Stimulated activated CD4-positive, alpha-beta T cell treated with anti-CD3 and anti-CD28 coated beads, Interleukin-1b, Interleukin-23, amount 100 ng/mL, for 1 hour (primary cell): ENCODE measurements at places on chromosomes 4 and X.

- no peak for DNase-seq
Measured at GRCh38 chrX:70488856-70489255, 44.2 kb downstream of the DLG3 start.

DNA sequence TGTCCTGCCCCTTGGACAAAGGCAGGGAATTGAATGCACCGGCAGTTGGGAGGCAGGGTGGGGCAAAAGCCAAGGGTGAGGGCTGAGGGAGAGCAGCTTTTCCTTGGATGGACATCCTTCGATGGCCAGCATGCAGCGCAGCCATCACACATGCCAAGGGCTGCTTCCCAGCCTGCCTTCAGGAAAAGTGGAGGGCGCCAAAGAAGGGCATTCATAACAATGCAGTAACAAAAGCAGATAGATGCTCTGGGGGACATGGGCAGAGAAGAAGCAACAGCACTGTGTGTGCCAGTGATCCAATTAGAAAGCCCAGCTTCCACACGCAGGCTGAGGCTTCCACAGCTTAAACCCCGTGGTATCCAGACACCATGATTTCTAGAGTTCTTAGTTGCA, 71.5 kb downstream of the TSPAN5 start:
- no peak for DNase-seq

- no peak for DNase-seq
Measured at GRCh38 chr4:83548151-83548905, 12.4 kb downstream of the GPAT3 start.

GRCh38 chrX:107451731-107452130, 2.3 kb downstream of the FRMPD3 start:
- no peak for DNase-seq

DNA sequence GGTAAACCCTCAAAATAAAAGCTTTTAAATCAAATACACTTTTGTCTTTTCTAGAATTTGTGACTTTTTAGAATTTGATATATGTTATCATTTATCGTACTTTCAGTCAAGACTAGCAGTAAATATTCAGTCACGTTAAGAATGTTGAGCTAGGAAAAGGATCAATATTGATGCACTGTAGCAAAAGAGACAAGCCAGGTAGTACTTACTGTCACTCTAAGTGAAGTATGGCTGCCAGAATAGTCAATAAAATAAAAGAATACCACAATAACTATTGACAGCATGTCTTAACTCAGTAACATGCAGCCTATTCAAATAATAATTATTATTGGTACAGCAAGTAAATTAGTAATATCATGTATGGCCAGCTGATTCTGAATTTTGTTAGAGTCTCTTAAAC, 43.6 kb upstream of the GPRIN3 start:
- DNase-seq: no peak

DNA sequence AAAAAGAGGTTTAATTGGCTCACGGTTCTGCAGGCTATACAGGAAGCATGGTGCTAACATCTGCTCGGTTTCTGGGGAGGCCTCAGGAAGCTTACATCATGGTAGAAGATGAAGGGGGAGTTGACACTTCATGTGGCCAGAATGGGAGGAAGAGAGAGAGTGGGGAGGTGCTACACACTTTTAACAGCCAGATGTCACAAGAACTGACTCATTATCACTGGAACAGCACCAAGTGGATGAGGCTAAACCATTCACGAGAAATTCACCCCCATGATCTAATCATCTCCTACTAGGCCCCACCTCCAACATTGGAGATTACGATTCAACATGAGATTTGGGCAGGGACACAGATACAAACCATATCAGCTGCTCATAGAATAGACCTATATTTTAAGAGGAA, 255.8 kb downstream of the OPHN1 start:
- no peak for DNase-seq

DNA sequence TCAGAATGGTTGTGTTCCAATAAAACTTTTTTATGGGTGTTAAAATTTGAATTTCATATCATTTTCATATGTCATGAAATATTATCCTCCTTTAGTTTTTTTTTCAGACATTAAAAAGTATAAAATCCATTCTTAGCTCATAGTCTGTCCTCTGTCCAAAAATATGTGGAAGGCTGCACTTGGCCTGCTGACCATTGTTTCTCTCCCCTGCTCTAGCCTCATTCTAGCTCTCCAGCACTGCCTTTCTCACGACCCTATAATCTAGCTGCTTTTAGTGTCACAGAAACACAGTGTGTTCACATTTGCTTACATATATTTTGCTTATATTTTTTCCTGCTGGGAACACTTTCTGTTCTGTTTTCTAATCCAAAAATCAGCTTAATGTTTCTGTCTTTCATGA, 165.0 kb upstream of the ANK2 start:
- no peak for DNase-seq

- DNase-seq: no peak
Measured at GRCh38 chr4:105417624-105418023, 56.2 kb downstream of the PPA2 start.

DNA sequence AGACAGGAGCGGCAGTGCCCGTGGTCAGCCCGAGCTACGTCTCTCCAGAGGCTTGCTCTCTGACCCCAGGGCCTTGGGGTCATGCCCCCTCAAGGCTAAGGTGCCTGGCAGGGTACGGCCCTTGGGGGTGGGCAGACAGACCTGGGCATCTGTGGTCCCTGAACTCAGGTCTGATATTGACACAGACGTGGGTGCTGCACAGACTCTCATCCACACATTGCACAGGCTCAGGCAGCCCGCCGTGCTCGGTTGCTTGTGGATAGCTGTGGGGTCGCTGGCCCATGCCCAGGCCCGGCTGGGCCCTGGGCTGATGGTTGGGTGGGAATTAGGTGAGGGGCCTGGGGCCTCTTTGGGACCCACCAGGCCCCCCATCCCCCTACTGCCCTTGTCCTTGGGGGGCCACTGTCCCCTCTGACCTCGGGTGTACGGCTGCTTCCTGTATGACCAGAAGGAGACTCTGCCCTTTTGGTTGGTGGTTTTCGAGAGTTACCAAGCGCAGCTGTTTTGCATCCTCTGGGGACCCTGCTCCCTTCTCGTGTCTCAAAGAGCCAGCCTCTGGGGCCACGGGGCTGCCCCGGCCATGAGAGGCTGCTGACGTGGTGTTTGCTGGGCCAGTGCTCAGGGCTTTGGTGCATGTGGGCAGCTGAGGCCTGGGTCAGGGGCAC, 10.1 kb downstream of the FGFRL1 start:
- DNase-seq: no peak

- DNase-seq: no peak
Measured at GRCh38 chrX:71604796-71605568, 13.3 kb downstream of the CXCR3 start.

GRCh38 chrX:23787745-23788118, 4.8 kb downstream of the SAT1 start:
- no peak for DNase-seq

- DNase-seq: no peak
Measured at GRCh38 chrX:4043951-4044350, 330.5 kb upstream of the PRKX start.

DNA sequence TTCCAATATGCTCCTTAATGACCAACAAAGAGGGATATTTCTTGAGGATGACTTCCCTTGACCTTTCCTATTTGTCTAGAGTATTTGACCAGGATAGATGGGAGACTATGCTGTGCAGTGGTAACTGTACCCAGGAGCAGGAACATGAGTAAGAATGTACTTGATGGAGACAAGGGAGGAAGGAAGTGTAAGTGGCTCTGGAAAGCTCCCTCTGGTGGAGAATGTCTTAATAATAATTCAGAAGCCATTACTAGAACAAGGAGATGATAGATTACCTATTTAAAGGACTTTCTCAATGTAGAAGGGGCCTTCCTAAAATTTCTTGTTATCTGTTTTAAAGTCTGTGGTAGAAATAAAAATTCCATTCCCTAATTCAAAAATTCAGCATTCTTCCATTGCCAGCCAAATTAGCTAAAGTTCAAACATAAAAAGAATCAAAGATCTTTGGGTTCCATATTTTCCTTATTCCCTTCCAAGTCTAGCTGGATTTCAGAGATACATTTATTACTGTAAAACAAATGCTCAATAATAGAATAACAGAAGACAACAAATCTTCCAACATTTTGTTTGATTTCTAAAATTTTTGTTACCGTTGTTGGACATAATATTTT, 83.8 kb downstream of the GRID2 start:
- DNase-seq: no peak

DNA sequence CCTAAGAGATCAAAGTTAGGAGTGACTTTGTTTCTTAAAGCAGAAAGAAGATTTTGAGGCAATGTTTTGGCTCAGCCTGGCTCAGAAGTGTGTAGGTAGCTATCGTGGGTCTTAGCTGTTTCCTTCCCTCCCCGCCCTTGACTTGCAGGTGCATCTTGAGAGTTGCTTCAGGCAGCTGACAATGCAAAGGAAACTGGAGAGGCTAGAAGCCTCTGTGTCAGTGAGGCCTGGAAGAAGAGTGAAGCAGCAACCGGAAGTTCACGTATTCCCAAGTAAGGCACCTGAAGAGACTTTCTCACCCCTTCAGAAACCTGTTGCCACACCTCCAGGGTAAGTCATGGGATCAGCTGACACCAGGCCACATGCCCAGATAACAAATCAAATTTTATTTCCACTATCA, 10.6 kb upstream of the XKRX start:
- no peak for DNase-seq

GRCh38 chr4:128060121-128060698, 902 bp upstream of the LARP1B start:
- no peak for DNase-seq

DNA sequence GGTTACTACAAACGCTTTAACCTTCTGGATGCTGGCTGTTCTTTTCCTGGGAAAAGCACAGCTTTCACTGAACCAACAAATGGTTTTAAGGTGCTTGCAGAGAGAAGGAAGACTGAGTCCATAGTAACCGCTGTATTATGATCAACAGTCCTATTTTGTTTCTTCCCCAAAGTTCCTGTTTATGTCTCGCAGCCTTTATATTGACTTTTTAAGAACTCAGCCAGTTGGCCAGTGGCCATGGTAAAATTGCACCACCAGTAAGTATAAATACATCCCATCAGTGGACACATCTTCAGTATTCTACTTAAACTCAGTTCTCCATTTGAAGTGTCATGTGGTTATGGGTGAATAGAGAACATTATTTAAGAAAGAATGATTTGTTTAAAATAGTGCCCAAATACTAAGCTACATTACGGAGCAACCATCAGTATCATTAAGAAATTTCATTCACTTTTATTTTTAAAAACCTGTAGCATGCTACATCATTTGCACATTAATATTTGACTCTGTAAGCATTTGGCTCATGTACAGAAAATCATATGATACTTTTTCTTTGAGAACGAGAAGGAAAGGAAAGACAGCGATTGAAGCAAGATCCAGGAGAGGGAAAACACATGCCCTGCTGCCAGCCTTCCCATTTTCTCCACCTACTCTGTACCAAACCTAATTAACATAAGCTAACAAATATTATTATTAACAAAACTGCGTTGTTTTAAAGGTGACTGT, 287.0 kb downstream of the ARHGAP24 start:
- no peak for DNase-seq

- peak; percentile 10 for DNase-seq
Measured at GRCh38 chrX:21745756-21746155, 12.2 kb downstream of the SMPX start.

- no peak for DNase-seq
Measured at GRCh38 chr4:168666531-168666930, 169.7 kb downstream of the PALLD start.

DNA sequence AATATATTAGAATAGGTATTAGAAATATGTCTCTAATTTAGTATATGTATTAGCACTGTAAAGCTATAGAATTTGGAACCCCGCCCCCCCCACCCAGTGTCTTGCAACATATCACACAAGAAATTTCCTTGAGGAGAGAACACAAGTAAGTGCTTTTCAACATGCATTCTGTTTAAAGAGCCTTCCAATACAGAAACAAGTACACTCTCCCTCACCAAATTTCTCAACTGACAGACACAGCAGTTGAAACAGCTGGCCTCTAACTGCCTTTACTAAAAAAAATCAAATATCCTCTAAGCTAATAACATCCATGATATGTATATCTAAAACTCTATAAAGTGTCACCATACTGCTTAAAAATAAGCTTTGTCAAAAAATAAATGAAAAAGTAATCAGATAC, 12.4 kb downstream of the CAMK2D start:
- no peak for DNase-seq

- DNase-seq: no peak
Measured at GRCh38 chr4:76732246-76732645, 165.7 kb downstream of the SOWAHB start.

GRCh38 chr4:13452927-13453579, 31.1 kb downstream of the RAB28 start:
- no peak for DNase-seq

- DNase-seq: no peak
Measured at GRCh38 chr4:10694828-10695209, 10.3 kb upstream of the CLNK start.

- no peak for DNase-seq
Measured at GRCh38 chr4:22932326-22932725, 239.6 kb downstream of the GBA3 start.

- DNase-seq: no peak
Measured at GRCh38 chr4:153001626-153002025, 65.5 kb downstream of the FHDC1 start.

- no peak for DNase-seq
Measured at GRCh38 chr4:52976523-52977230, 114.6 kb downstream of the RASL11B start.

DNA sequence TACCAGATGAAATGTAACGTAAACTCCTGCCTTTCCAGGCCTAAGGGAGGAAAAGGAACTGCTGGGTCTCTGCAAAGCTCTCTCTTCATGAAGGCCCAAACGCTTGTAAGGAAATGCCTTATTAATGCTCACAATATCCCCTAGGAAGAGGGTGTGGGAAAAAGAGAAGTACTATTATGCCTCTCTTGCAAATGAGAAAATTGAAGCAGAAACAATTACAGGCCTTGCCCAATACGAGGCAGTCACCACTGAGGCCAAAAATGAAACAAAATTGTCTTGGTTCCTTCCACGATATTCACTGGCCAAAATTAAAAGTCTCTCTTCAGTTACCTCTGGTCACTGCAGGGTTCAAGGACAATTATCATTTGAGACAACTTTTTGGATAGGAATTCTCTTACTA, 3.2 kb downstream of the SCARB2 start:
- no peak for DNase-seq

GRCh38 chrX:27679281-27679680, 89.1 kb downstream of the DCAF8L2 start:
- DNase-seq: no peak
